Kidney tubule cell (primary cell): ENCODE measurements at places on chromosomes 5 and 9.
A peak's percentile ranks its signal among the peaks of the same experiment; 100 is the strongest.

GRCh38 chr9:135014311-135015010, 73.0 kb upstream of the OLFM1 start:
- no peak for DNase-seq

DNA sequence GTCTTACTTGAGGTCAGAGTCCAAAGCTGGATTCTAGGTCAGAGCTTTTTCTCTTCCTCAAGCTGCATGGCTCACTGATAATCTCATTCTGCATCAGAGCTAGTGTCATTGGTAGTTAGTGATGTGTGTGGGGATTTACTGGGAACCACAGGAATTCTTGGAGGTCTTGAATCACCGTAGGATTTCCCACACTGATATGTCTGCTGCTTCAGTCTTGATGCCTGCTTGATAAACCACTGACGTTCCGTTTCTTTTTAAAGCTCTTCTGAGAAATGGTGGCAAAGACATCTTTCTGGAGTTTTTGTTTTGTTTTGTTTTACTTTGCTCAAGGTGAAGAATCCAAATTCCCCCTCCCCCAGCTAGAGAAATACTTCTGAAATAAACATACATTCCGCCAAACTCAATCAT, 1.2 kb upstream of the GARIN3 start:
- DNase-seq: peak; percentile 86

DNA sequence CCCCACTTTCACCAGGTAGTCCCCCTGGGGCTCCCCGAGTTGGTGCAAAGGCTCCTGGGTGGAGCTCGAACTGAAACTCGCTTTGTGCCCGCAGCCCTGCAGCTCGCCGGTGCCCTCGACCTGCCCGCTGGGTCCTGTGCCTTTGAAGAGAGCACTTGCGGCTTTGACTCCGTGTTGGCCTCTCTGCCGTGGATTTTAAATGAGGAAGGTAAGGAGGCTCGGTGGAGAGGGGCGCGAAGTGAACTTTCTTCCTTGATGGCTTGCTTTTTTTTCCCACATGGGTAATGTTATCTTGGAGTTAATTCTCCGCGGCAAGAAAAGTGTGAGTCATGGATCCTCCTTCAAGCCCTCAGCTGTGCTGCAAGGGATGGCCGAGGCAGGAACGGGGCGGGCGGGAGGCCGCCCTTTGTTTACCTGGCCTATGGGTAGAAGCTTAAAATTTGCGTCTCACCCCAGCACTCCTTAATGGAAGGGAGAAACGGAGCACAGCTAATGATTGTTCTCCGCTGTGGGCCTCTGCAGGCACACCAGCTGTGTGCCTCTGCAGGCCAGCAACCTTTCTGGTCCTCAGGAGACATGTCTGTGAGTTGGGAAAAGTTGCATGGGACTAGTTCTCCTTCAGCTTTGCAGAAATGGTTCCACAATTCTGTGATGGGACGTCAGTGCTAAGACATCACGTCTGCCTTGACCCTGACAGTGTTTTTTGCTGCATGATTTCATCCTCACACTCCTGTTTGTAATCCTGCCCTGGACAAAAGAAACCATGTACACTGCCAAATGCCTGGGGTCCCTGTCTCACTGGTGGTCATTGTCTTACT, 1.1 kb downstream of the MAMDC2 start:
- peak; percentile 72 for DNase-seq

DNA sequence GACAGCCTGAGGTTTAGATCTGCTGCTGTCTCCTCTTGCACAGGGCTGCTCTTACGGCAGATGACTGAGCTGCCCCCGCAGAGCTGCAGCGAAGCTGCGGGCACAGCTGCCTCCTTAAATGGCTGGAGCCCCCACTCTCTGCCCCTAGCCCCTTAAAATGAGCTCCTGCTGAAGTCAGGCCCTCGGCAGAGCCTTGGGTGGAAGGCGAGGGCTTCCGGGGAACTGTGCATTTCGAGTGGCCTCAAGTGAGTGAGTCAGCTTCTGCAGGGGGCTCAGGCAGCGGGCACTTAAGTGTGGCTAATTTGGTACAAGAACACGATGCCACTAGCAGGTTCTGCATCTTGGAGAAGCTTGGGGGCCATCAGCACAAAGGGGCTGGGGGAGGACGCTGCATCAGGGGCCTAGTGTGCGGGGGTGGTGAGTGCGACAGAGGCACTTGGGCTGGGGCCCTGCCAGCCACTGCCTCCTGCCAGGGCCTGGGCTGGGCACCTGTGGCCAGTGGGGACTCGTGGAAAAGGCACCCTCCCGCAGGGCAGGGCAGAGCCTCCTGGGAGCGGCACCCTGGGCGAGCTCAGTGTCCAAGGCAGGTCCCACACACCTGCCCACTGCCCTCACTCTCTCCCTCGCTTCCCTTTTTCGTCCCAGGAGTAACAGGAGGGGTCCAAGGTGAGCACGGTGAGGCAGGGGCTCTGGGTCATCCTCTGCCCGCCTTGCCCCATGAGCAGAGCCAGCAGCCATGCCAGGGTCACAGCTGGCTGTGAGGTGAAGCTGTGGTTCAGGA, 28.8 kb upstream of the RNU6ATAC start:
- DNase-seq: no peak

- DNase-seq: no peak
Measured at GRCh38 chr9:128405780-128406171, 14.9 kb upstream of the CERCAM start.

DNA sequence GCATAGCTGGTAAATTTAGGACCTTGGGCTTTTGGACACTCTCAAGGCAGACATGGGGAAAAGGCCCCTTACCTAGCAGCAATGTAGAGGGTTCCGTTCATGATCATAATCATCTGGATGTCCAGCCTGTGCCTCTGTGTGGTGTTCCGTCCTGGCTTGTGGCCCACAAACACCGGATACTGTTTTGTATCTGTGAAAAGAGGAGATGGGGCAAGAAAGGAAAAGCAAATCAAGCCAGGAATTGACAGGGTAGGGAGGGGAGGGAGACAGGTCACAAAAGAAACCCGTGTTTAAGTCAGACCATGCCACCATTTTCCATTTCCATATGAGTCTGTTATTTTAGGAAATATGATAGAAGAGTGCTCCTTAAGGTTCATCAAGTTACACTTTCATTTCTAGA, 72.5 kb downstream of the SEMA6A start:
- no peak for DNase-seq

GRCh38 chr5:13946111-13946510, 1.6 kb upstream of the DNAH5 start:
- no peak for DNase-seq

DNA sequence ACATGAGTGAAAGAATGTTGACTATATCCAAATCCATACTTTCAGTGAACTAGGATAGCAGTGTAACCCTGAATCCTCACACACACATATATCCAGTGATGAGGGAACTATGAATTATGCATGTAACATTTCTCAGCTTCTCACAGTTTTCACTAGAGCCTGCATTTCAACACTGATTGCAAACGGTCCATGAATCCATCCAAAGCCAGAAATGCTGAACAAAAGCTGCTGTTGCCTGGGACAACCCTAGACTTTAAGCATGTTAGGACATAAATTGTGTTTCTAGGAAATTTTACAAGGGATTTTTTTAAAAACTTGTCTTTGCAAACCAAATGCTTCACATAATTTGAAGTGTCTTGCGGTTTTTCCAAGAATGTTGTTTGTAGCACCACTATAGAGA, 2010.0 kb upstream of the WWC1 start:
- no peak for DNase-seq

- DNase-seq: peak; percentile 46
Measured at GRCh38 chr5:16963821-16964220, 27.7 kb upstream of the MYO10 start.

GRCh38 chr9:117073539-117074341, 341.1 kb downstream of the ASTN2 start:
- peak; percentile 39 for DNase-seq

DNA sequence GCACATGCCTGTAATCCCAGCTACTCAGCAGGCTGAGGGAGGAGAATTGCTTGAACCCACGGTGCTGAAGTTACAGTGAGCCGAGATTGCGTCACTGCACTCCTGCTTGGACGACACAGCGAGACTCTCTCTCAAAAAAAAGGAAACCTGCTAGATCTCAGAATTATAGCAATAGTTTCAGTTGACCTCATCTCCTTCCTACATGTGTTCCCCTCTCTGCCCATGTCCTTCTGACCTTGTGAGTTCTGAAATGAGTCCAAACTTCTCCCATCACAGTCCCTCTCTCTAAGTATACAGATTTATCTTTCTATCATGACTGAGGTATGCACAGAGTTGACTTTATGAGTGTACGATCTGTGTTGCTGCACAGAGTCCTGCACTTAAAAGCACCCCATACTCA, 44.6 kb upstream of the SHOC1 start:
- DNase-seq: no peak

DNA sequence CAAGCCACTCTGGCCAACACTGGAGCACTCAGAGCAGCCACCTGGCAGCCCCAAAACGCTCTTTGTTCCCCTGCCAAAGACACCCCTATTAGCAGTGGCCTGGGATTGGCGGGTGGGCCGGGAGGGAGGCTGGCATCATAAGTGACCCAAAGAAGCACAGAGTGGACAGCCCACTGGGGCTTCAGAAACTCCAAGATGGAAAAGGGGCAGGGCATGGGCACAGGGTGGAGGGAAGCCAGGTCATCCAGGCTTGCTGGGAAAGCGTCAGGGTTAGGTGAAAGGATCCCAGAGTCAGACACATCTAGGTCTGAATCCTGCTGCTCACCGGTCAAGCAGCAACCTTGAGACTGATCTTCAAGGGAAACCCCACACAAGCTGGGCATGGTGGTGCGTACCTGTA, 14.8 kb downstream of the EEIG1 start:
- no peak for DNase-seq

DNA sequence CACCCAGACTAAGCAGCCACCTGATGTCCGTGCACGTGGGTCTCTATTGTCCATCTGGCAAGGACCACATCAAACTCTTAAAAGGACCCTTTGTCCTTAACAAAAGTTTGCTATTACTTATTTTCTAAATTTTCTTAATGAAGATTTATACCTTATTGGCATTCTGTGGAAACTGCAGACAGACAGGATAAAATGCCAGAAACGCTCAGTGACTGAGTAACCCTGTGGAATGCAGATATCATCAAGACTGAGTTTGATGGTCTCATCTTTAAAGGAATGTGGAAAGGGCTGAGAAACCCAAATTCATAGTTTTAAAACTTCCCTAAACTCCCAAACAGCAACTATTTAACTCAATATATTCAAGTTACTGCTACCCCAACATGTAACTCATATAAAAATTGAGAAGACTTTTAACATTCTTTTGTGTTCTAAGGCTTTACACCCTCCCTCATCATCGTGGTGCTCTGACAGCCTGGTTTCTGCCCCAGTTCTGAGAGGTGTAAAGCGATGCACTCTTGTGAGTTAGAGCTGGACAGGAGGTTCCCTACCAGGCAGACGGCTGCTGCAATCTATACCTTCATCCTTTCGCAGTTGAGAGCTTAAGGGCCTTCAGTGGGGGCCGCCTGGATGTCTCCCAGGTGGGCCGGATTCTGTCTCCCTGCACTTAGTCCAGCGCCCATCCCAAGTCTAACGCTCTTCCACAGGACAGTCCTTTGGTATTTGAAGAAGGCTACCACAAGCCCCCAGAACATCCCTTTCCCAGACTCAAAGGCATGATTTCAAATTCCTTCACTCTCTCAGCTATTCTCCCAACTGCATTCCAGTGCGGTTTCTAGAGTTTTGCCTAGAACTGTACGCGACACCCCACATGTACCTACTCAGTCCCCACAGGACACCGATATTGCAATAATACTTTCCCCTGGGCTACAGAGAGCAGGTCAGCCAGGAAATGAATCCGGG, 68.9 kb downstream of the DAP start:
- peak; percentile 66 for DNase-seq

DNA sequence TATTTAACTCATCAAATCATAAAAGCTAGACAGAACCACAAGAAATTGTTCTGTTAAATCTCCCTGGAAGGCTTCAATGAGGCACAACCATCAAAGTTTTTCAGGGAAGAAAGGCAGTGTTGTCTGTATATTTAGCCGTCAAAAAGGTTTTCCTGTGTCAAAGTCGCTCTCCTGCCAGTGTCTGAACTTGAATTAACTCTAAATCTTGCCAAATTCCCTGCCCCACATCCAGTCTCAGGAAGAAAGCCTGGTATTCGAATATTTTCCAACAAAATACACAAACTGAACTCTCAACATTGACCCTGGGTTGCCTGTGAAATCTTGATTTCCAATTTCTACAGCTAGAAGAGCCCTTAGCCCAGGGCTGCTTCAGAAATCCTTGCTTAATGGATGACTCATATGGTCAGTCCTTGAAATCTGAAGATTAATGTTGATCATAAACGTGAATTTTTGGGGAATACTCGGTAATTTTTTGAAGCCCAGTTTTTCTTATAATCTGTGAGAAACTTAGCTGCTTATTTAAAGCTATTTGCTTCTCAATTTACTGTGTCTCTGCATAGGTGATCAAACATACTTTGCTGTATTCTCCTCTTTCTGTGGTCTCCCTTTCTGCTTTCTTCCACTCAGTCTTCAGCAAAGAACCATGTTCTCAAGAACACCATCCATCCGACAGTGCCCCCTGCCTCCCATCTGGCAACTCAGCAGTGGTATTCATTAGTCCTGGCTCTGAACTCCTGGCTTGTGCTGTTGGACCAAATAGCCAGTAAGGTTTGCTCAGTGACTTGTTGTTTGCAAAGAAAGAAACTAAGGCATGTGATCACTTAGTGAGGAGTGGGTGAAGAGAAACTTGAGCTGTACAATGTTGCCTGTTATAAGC, 58.9 kb downstream of the NREP start:
- DNase-seq: no peak

DNA sequence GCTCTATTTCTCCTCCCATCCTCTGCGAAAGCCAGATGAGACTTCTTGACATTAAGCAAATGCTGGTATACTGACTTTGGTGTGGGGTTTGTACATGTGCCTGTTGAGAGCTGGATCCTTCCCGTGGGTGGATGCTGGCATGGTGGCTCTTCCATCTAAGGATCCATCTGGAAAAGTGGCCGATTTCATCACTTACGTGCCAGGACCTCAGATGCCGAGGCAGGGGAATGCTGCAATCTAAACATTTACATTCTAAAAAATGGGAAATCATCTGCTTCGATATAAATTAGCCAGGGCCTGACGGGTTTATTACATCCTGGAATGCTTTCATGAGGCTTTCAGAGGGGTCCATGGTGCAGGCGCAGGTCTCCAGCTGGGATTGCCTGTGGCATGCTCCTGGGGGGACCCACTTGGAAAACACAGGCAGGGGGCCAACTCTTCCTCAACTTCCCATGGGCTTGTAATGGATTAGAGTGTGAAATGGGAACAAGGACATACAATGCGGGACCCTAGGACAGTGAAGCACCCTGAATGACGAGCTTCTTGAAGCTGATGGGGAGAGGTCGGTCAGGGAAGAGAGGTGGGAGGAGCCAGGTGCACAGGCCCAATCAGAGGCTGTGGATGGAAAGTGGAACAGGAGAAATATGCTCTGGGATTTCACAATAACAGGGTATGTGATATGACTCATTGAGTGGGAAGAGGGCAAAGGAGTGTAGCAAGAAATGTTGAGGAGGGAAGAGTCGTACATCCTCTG, 105.5 kb upstream of the PITX1 start:
- DNase-seq: peak; percentile 64

GRCh38 chr5:124630767-124631704, 115.4 kb downstream of the ZNF608 start:
- DNase-seq: peak; percentile 62
